Bone marrow (tissue), 2 donors: ENCODE measurements at places on chromosomes 3 and 15.
A peak's percentile ranks its signal among the peaks of the same experiment; 100 is the strongest.

- DNase-seq = no peak
These were observed 77.4 kb downstream of the STAC start for GRCh38 chr3:36457667-36458066.

GRCh38 chr3:51401735-51402134 lies 10.7 kb downstream of the RBM15B start:
- DNase-seq = no peak

DNA sequence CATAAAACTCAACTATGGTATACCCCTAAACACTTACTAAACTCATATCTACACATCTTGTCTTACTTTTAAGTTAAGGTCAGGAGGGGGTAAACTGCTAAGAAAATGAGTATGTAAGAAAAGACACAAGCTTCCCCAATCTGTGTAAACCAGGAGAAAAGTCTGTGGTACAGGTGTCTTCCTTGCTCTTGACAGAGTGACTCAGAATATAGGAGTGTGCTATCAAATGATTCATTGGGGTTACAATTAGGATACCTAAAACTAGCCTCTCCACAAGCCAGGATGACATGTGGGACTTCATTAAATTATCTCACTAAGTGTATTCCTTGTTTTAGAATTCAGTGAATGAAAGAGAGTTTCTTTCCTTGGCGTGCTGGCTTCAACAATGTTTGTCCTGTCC lies 274.8 kb downstream of the BBX start:
- DNase-seq = no peak

GRCh38 chr3:9301798-9302197 lies 52.4 kb upstream of the SRGAP3 start:
- no peak for DNase-seq

- DNase-seq = no peak
These were observed 105.9 kb upstream of the NEDD4 start for GRCh38 chr15:56099311-56099710.

GRCh38 chr15:64634027-64634426 lies 141.4 kb downstream of the RBPMS2 start:
- DNase-seq = peak; percentile 69

- peak; percentile 36 for DNase-seq
These were observed 25.5 kb upstream of the SNRPA1 start for GRCh38 chr15:101320501-101321052.
